Hematopoietic multipotent progenitor cell treated with erythropoietin and hydrocortisone succinate and interleukin-3 and kit ligand, for 6 days (in vitro differentiated cells): ENCODE measurements at places on chromosomes 2 and 18.

- peak; percentile 91 for DNase-seq
Observed at GRCh38 chr2:231786177-231786916, at the start of gene COPS7B. COPS7B (plus strand) TSS chr2:231786445; CDS start chr2:231788571, 2,126 bp downstream.

DNA sequence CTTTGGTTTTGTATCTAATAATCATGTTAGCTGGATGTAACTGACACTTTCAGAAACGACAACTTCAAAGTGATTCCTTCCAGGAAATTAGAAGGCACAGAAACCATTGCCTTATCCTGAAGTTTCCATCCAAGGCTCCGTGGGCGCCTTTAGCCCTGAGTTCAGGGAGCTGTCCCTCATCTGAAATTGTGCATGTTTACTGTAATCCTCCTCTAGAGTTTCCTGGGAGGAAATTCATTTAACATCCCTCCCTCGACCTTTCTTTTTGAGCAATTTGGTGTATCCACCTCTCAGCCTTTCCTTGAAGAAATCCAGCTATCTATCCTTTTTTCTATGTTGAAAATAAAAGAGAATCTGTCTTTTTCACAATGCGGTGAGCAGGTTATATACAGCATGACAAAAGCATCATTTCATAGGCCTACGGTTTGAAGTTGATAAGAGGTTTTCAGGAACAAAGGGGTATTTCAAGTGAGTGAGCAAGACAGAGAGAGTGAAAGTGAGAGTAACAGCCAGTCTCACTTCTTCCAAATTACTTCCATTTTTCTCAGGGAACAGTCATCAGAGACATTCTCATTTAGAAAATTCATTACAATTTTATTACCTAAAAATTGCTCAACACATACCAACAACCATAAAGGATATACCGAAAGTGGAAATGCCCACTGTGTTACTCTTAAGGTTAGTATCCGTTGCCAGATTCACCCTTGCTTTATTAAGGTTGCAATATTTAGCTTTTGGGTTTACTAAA is 167.3 kb downstream of the MREG start:
- DNase-seq = no peak

GRCh38 chr2:182191061-182191460 is 205.4 kb downstream of the PPP1R1C start:
- no peak for DNase-seq

DNA sequence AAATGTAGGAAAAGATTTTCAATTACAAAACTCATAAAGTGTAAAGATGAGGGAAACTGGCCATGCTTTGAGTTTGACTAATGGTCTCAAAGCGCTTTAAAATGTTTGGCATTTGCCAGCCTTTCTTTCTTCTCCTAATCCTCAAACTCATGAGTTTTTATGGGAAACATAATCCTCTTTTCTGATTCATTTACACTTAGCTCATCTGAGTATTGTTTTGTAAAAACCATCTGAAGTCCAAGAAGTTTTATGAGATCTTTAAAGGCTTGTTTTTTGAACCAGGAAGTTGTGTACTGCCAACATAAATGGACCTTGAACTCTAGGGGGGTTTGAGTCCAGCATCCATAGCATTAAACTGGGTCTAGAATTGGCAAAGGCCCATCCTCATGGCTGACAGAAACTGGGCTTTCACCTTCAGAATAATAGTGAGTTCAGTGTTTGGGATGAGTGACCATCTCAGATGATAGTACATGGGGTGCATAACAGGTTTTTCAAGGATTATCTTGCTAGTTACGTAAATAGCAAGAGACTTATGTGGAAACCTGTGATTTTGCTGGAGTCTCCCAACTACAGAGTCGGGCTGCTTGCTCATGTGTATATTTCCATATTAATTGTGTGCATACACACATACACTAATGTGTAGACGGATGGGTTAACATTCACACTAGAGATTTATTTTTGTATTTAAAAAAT is 3.8 kb upstream of the LTBP1 start:
- no peak for DNase-seq

DNA sequence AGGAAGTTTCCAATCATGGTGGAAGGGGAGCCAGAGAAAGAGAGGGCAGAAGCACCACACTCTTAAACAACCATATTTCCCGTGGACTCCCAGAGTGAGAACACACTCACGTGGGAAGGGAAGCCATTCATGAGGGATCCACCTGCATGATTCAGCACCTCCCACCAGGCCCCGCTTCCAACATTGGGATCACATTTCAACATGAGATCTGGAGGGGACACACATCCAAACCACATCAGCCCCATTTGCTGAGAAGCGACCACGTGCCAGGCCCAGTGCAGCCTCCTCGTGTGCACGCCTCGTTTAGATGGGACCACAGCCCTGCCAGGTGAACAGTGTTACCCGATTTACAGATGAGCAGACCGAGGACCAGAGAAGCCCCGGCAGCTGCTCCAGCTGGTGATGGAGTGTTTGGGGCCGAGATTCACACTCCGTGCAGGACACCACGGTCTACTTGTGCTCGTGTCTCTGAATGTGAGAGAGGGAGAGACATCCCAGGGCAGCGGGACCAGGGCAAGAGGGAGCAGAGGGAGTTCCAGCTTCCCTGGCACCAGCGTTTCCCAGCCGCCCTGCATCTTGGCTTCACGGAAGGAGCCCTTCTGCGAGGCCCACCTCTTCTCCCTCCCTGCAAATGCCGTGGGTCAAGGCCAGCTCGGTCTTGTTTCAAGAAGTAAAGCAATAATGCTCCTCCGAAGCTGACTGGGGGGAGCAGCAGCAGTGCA is 76.9 kb upstream of the ODC1 start:
- no peak for DNase-seq

DNA sequence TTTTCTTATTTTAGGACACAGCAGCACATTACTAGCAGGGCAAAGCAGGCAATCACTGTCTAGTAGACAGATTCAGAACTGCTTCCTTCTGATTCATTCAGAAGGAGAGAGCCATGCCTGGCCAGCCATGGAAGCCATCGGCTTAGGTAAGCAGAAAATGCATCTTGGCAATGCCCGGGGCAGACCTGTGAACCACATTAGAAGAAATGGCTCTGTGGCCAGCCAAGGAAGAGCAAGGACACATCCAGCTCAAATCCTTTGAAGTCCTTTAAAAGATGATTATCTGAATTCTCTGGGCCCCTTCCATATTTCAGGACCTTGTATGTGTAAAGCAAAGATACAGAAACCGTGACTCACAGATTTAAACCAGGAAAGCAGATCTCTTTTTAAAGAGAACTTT is 227.4 kb downstream of the PID1 start:
- DNase-seq = no peak
